ENCODE measurements at places on chromosomes 11 and 22. TPM values are rescaled to one million over a fixed set of nuclear protein-coding genes. Genes with fewer than 3 reads are reported as not detected.

The ACRV1 gene
- total RNA-seq, result not detected

GRCh38 chr11:32792948-32793475 lies 1.4 kb downstream of the CCDC73 start:
- no peaks in the 10 kb centered on the region for H3K27me3 ChIP-seq
- H3K4me3 ChIP-seq, result no peak overlapping the region
- H3K36me3 ChIP-seq, result peaks cover 2% of the 10 kb centered on the region
- H3K4me1 ChIP-seq, result peaks cover 2% of the 10 kb centered on the region

DNA sequence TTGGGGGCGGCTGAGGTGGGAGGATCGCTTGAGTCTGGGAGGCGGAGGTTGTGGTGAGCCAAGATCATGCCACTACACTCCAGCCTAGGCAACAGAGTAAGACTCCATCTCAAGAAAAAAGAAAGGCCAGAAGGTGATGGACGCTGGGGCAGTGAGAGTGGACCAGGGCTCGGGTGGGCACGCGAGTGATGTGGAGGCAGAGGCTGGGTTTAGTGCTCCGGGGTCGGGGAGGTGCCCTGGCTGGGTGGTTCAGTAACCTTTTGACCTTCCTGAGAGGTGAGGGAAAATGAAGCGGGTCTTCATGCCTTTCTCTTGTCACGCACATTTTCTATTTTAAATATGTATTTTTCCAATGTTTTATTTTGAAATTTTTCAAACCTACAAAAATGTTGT lies 45.1 kb downstream of the ST14 start:
- no peaks in the 10 kb centered on the region for H3K4me1 ChIP-seq
- no peak overlapping the region for H3K27ac ChIP-seq
- H3K36me3 ChIP-seq, result no peaks in the 10 kb centered on the region

GRCh38 chr11:112623057-112623456 lies 338.2 kb upstream of the NCAM1 start:
- no peaks in the 10 kb centered on the region for H3K27me3 ChIP-seq
- no peaks in the 10 kb centered on the region for H3K36me3 ChIP-seq
- H3K4me3 ChIP-seq, result no peak overlapping the region
- H3K27ac ChIP-seq, result no peak overlapping the region
- no peak for DNase-seq

DNA sequence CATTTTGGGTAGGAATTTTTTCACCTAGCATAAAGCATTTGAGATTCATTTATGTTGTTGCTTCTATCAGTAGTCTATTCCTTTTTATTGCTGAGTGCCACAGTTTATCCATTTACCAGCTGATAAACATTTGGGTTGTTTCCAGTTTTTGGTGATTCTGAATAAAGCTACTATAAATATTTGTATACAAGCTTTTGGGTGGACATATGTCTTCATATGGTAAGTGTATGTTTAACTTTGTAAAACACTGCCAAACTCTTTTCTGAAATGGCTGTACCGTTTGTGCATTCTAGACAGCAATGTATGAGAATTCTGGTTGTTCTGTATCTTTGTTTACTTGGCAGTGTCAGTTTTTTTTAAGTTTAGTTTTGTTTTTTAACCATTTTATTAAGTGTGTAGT lies 16.9 kb downstream of the USP47 start:
- no peak overlapping the region for H3K4me3 ChIP-seq
- peaks cover 22% of the 10 kb centered on the region for H3K4me1 ChIP-seq
- H3K36me3 ChIP-seq, result no peaks in the 10 kb centered on the region
- H3K27ac ChIP-seq, result no peak overlapping the region
- no peak for DNase-seq
- no peaks in the 10 kb centered on the region for H3K27me3 ChIP-seq

- H3K27ac ChIP-seq, result no peak overlapping the region
- H3K4me3 ChIP-seq, result no peak overlapping the region
- DNase-seq, result no peak
- H3K36me3 ChIP-seq, result peaks cover 4% of the 10 kb centered on the region
- no peaks in the 10 kb centered on the region for H3K27me3 ChIP-seq
- no peaks in the 10 kb centered on the region for H3K4me1 ChIP-seq
Measured at GRCh38 chr22:24107661-24108060, 73.6 kb upstream of the SUSD2 start.

GRCh38 chr11:89405629-89406028 lies 85.5 kb downstream of the NOX4 start:
- no peak overlapping the region for H3K27ac ChIP-seq
- H3K36me3 ChIP-seq, result no peaks in the 10 kb centered on the region
- H3K4me1 ChIP-seq, result no peaks in the 10 kb centered on the region
- no peaks in the 10 kb centered on the region for H3K27me3 ChIP-seq

GRCh38 chr11:132095230-132096131 lies 725.1 kb downstream of the NTM start:
- H3K27ac ChIP-seq, result no peak overlapping the region
- no peaks in the 10 kb centered on the region for H3K36me3 ChIP-seq
- H3K4me3 ChIP-seq, result no peak overlapping the region
- no peak for DNase-seq
- no peaks in the 10 kb centered on the region for H3K27me3 ChIP-seq
- H3K4me1 ChIP-seq, result no peaks in the 10 kb centered on the region

GRCh38 chr11:108474664-108475463 lies 7.5 kb upstream of the C11orf65 start:
- peak overlapping the region; percentile 77 for H3K27ac ChIP-seq
- peaks cover 3% of the 10 kb centered on the region for H3K36me3 ChIP-seq
- no peaks in the 10 kb centered on the region for H3K27me3 ChIP-seq
- no peaks in the 10 kb centered on the region for H3K4me1 ChIP-seq

- H3K27me3 ChIP-seq, result no peaks in the 10 kb centered on the region
- no peak overlapping the region for H3K4me3 ChIP-seq
- peaks cover 9% of the 10 kb centered on the region for H3K4me1 ChIP-seq
- H3K36me3 ChIP-seq, result peaks cover 25% of the 10 kb centered on the region
- no peak overlapping the region for H3K27ac ChIP-seq
Measured at GRCh38 chr11:10780040-10780439, 28.7 kb downstream of the EIF4G2 start.

- H3K4me3 ChIP-seq, result no peak overlapping the region
- peaks cover 5% of the 10 kb centered on the region for H3K4me1 ChIP-seq
- no peak for DNase-seq
- H3K36me3 ChIP-seq, result peaks cover 17% of the 10 kb centered on the region
Measured at GRCh38 chr11:67489203-67489884, 6.5 kb downstream of the AIP start.

DNA sequence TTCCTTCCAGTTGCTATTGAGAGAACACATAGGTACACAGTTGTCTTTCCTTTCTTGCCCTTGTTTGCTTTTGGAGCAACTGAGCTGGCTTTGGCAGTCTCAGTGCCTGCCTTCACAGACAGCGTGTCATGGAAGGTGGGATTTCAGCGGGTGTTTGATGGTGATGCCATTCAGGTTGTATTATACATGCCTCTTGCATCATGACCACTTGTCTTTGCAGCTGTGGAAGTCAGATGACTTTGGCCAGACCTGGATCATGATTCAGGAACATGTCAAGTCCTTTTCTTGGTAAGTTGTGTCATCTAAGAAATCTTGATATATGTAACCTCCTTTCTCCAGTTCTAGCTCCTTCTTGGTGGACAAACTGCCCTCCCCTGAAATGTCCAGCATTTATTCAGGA lies 37.1 kb upstream of the SORL1-AS1 start:
- H3K4me3 ChIP-seq, result no peak overlapping the region
- H3K4me1 ChIP-seq, result no peaks in the 10 kb centered on the region
- H3K36me3 ChIP-seq, result peaks cover 36% of the 10 kb centered on the region
- no peak overlapping the region for H3K27ac ChIP-seq
- H3K27me3 ChIP-seq, result no peaks in the 10 kb centered on the region

DNA sequence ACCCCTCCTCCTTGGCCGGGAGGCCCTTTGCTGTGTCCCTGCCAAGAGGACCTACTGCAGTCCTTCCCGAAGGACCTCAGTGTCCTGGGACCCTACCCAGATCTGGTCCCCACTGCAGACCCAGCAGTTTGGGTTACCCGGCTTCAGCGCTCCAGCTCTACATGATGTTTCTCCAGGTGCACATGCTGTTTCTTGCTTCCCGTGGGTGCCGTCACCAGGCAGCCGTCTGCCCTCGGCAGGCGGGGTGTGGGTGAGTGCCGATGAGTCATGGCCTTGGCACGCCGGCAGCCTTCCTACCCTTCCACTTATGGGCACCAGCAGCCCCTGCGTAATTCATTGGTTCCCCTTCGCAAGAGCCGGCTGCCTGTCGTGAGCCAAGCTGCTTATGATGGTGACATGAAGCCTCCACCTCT lies 101.8 kb downstream of the BCR start:
- H3K36me3 ChIP-seq, result peaks cover 24% of the 10 kb centered on the region
- no peaks in the 10 kb centered on the region for H3K27me3 ChIP-seq

GRCh38 chr22:26554956-26555355 lies 35.0 kb downstream of the TPST2 start:
- no peak overlapping the region for H3K4me3 ChIP-seq
- no peaks in the 10 kb centered on the region for H3K27me3 ChIP-seq
- DNase-seq, result no peak
- peak overlapping the region; percentile 71 for H3K27ac ChIP-seq
